Chondrocyte (in vitro differentiated cells): ENCODE measurements at places on chromosomes 13 and 19. TPM values are rescaled to one million over a fixed set of nuclear protein-coding genes. Genes with fewer than 3 reads are reported as not detected.

DNA sequence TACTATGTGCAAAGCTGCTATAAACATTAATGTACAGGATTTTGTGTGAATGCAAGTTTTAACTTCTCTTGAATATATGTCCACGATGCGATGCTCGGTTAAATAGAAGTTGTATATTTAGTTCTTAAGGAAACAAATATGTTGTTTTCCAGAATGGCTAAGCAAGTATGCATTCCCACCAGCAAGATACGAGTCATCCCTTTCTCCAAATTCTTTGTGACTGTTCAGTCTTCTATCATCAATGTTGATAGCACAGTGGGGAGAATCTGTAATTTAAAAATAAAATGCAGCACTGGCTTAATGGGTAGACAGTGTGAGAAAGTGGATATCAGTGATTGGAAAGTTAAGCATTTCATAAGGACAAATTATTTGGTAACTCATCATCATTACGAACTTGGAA lies 1340.8 kb downstream of the PCDH9 start:
- H3K4me1 ChIP-seq = peaks cover 3% of the 10 kb centered on the region
- no peaks in the 10 kb centered on the region for H3K36me3 ChIP-seq

GRCh38 chr13:109205315-109205714 lies 575.9 kb downstream of the MYO16 start:
- H3K4me3 ChIP-seq = no peak overlapping the region
- H3K4me1 ChIP-seq = peaks cover 30% of the 10 kb centered on the region
- DNase-seq = no peak
- no peaks in the 10 kb centered on the region for H3K36me3 ChIP-seq
- H3K27ac ChIP-seq = no peak overlapping the region

GRCh38 chr13:27132538-27132937 lies 39.1 kb downstream of the USP12 start:
- H3K4me3 ChIP-seq = no peak overlapping the region
- H3K27me3 ChIP-seq = no peaks in the 10 kb centered on the region
- H3K27ac ChIP-seq = no peak overlapping the region
- no peak for DNase-seq

Gene BABAM1
- total RNA-seq = 83.3 to 100 TPM (median 91.2 TPM) in 3 replicates

GRCh38 chr19:31511696-31512095 lies 162.5 kb upstream of the TSHZ3 start:
- H3K4me1 ChIP-seq = no peaks in the 10 kb centered on the region
- H3K36me3 ChIP-seq = no peaks in the 10 kb centered on the region
- peaks cover 5% of the 10 kb centered on the region for H3K27me3 ChIP-seq
- no peak overlapping the region for H3K4me3 ChIP-seq

GRCh38 chr19:58396691-58397532 lies 1.5 kb downstream of the RNF225 start:
- H3K27ac ChIP-seq = no peak overlapping the region
- H3K27me3 ChIP-seq = no peaks in the 10 kb centered on the region
- peaks cover 13% of the 10 kb centered on the region for H3K4me1 ChIP-seq
- H3K4me3 ChIP-seq = no peak overlapping the region

DNA sequence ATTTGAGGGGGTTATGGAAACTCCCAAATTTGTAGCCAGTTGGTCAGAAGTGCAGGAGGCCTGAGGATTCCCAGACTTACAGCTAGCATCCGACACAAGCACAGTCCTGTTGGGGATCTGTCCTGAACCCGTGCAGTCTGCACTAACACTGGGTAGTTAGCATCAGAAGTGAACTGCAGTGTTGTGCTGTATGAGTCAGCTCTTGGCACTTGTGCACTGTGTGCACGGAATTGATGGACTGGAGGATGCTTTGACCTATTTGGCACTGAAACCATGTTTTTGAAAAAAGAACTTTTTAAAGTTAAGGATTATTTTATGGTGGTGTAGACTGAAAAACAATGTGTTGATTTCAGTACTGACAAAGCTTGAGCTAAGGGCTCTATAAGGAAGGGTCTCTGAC lies 279.0 kb downstream of the NHLRC3 start:
- H3K27me3 ChIP-seq = no peaks in the 10 kb centered on the region
- DNase-seq = no peak
- H3K27ac ChIP-seq = peak overlapping the region; percentile 12

GRCh38 chr19:31350693-31351055 lies 1.4 kb upstream of the TSHZ3 start:
- H3K36me3 ChIP-seq = no peaks in the 10 kb centered on the region
- H3K27ac ChIP-seq = peak overlapping the region; percentile 90
- no peak for DNase-seq

Gene KLK7
- total RNA-seq = not detected in 3 replicates

DNA sequence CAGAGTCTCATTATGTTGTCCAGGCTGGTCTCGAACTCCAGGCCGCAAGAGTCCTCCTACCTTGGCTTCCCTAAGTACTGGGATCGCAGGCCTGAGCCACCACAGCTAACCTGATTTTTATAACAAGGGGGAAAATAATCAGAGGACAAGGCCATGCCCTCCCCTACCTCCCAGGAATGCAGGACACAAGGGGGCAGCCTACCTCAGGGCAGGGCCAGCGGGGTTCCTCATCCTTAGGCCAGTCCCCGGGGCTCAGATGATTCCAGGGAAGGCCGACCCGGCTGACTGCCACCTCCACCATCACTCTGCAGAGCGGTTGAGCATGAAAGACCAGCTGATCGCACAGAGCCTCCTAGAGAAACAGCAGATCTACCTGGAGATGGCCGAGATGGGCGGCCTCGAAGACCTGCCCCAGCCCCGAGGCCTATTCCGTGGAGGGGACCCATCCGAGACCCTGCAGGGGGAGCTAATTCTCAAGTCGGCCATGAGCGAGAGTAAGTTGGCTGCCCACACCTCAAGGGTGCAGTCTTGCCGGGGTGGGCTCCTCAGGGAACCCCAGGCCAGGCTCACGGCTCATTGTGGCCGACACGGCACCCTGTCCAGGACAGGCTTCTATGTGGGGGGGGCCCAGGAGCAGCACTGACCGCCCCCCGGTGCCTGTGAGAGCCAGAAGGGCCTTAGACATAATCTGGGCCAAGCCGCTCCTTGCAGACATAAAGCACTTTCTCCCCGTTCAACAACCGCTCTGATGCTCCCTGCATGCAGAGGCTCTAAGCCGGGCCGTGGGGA lies 26.8 kb downstream of the PEX11G start:
- no peak overlapping the region for H3K4me3 ChIP-seq
- DNase-seq = no peak
- peaks cover 10% of the 10 kb centered on the region for H3K36me3 ChIP-seq

Gene ICAM5
- total RNA-seq = 2.2 to 9.3 TPM (median 8.9 TPM) in 3 replicates
